Right ventricle myocardium superior (tissue), 1 donor: ENCODE measurements at places on chromosomes 4 and X. TPM values are rescaled to one million over a fixed set of nuclear protein-coding genes. Genes with fewer than 3 reads are reported as not detected.

APLN gene
- total RNA-seq, result 15.4 TPM

SOD3 gene
- total RNA-seq, result 62.4 TPM

CLGN gene
- total RNA-seq, result 77.8 TPM

CT47B1 gene
- not detected for total RNA-seq

P2RY8 gene
- 1.6 TPM for total RNA-seq

EPGN gene
- total RNA-seq, result not detected

SLITRK2 gene
- total RNA-seq, result 0.27 TPM

DGKK gene
- total RNA-seq, result not detected

ZGRF1 gene
- 1.7 TPM for total RNA-seq

CFI gene
- total RNA-seq, result 10.6 TPM

ARHGAP10 gene
- total RNA-seq, result 64.0 TPM

ARHGEF38 gene
- total RNA-seq, result not detected

CSN1S1 gene
- not detected for total RNA-seq

LDB2 gene
- 18.5 TPM for total RNA-seq

HAUS7 gene
- 18.6 TPM for total RNA-seq

GNPDA2 gene
- 8.0 TPM for total RNA-seq

CENPVL3 gene
- total RNA-seq, result not detected

LUZP4 gene
- total RNA-seq, result not detected

CXCL1 gene
- total RNA-seq, result 0.81 TPM

KLHL4 gene
- total RNA-seq, result 1.0 TPM

NAP1L3 gene
- total RNA-seq, result 0.65 TPM

HMX1 gene
- total RNA-seq, result not detected

STK26 gene
- total RNA-seq, result 0.51 TPM

TEX11 gene
- total RNA-seq, result not detected

CENPE gene
- 0.40 TPM for total RNA-seq

GRID2 gene
- not detected for total RNA-seq

RTL9 gene
- total RNA-seq, result 0.35 TPM

AWAT2 gene
- total RNA-seq, result not detected

ESX1 gene
- not detected for total RNA-seq

GAB3 gene
- 11.9 TPM for total RNA-seq

ODAM gene
- total RNA-seq, result not detected

CPZ gene
- total RNA-seq, result not detected
